ENCODE measurements at places on chromosomes 4 and X.

GRCh38 chr4:121011780-121012340, 60.5 kb downstream of the NDNF start:
- no peak for DNase-seq

GRCh38 chr4:180059216-180059881, 2183.9 kb upstream of the TENM3 start:
- no peak for DNase-seq

DNA sequence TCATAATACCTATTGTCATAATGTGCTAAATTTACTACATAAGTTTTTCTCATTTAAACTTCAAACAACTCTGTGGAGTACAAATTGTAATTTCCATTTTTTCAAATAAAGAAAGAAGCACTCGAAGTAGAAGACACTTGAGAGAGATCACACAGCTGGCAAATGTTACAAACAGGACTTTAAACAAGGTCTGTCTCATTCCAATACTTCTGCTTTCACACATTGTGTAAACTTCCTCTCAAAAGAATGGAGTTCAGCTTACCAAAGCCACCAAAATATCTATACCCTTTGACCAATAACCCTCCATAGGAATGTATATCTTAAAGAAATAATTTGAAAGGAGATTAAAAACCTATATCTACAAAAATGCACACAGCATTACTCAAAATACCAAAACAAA, 88.3 kb downstream of the OPHN1 start:
- DNase-seq = no peak

DNA sequence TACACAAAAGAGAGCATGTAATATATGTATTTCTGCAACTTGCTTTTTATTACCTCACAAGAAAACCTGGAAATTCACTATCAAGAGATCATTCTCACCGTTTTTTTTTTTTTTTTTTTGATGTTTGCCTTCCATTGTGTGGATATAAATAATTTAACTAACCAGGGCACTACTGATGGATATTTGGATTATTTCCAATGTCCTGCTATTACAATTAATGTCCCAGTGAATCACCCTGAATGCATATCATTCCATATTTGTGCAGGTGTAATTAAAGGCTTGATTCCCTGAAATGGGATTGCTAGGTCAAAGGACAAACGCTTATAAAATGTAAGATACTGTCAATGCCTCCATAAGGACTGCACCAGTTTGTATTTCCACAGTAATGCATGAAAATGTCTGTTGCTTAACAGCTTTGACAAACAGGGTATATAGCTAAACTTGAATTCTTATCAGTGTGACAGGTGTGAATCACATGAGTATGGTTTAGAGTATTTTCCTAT, 87.8 kb downstream of the NCAPG start:
- DNase-seq = no peak

GRCh38 chr4:146486565-146486964, 35.2 kb downstream of the SLC10A7 start:
- no peak for DNase-seq

- DNase-seq = no peak
Observed at GRCh38 chrX:110462957-110463356, 104.3 kb downstream of the RTL9 start.

- no peak for DNase-seq
Observed at GRCh38 chr4:104500442-104500841, 5.7 kb upstream of the CXXC4 start.

DNA sequence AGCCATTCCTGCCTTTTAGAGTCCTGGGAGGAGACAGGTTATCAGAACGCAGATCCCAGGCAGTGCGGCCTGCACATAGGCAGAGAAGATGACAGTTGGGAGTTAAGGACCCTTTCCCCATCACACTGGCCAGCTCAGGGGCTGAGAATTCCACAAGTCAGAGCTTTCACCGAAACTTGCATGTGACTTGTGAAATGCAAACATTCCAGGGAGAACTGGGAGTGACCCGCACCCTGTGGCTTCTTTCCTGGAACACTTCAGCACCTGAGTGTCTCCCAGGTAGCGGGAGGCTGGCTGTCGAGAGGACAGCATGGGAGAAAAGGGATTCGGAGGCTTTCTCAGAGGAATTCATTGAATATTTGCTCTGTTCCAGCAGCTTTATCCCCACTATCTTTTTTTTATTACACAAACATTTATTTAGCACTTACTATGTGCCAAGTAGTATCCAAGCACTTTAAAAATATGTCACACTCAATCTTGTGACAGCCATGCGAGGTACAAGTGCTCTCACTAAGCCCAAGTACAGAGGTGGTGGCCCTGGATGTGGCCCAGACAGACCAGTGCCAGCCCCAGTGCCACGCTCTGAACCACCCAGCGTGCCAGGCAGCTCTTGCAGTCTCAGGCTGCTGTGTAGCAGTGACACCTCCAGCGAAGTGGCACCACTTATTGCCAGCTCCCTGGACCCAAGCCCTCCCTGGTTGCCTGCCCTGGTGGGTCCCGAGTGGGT, 100.5 kb downstream of the PHKA2 start:
- no peak for DNase-seq

DNA sequence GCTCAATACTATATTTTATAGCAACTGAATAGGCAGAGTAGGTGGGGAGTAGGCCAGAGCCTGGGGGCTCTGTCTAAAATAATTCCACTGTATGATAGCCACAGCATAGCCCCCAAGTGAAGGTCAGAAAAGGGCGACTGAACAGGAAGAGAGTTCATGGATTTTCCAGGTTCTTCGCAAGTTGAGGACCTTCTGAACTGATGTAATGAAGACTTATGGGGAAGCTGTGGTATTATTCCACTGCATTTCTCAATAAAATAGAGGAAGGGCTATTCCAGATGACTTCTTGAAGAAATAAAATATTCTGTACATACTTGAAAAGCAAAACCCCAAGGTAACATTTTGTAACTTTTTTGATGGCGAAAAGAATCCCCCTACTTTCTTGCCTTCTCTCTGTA, 231.4 kb upstream of the GPC4 start:
- no peak for DNase-seq

DNA sequence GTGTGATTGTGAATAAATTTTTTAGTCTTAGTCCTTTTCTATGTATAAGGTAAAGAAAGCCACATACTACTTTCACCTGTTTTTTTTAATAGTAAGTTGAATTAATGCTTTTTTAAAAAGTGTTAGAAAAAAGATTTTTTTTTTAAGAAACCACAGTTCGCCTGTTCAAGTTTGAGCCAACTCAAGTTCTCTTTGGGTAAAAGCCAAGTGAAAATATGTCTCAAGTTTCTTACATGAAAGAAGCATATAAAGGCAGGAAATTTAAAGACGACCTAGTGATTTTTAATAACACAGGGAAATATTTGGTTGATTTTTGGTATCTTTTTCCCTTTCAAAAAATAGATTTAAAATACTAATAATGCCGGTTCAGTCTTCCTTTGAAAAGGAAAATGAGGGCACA, 369.9 kb upstream of the NR3C2 start:
- no peak for DNase-seq

DNA sequence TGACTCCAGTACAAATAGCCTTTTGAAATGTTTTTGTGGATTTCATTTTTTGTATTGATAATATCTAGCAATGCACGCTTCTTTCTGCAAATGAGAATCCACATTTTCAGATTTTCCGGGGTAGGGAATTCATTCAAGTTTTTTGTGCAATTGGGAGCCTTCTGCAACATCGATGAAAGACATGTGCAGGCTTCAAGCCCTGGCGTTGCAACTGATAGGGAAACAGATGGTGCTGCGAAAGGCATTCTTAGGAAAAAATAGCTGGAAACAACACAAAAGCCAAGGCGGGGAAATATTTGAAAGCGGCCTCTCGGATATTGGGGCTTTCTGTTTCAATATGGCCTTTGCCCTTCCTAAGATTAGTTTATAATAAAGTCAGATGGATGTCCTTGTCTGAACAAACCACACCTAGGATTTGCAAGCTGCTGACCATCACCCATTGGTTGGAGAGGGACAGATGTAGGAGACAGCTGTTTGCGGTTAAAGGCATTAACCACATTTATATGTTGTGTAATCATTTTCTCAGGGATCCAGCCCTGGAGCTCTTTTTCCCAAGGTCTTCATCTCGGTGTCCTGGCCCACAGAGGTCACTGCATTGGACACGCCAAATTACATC, 136.5 kb downstream of the PRKX start:
- no peak for DNase-seq

DNA sequence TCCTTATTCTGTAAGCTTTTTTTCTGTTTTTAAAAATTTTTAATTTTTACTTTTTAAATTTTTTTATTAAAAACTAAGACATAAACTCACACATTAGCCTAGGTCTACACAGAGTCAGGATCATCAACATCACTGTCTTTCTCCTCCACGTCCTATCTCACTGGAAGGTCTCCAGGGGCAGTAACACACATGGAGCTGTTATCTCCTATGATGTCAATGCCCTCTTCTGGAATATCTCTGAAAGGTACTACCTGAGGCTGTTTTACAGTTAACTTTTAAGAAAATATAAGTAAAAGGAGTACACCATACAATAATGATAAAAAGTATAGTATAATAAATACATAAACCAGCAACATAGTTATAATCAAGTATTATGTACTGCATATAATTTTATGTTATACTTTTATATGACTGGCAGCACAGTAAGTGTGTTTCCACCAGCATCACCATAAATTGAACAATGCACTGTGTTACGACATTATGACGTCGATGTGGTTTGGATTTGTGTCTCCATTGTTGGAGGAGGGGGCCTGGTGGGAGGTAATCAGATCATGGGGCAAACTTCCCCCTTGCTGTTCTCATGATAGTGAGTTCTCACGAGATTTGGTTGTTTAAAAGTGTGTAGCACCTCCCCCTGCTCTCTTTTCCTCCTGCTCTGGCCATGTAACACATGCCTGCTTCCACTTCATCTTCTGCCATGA, 21.3 kb downstream of the IL15 start:
- no peak for DNase-seq
